ENCODE measurements at places on chromosomes 5 and 9.

DNA sequence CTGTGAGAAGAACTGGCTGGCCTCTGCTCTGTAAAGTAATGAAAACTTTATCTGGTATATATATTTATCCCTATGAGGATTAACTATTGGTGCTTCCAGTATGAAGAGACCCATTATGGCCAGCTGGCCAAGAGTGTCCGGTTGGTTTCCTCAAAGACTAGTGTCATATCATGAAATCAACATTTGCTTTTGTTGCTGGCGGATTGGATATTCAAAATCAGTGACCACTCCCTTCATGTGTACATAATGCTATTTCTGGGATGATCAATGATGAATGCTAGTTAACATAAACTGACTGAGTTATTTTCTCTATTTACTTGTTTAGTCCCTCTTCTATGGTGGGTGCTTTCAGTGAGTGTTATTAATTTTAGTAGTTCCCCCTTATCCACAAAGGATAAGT, 60.8 kb upstream of the NUDT12 start:
- DNase-seq = no peak

DNA sequence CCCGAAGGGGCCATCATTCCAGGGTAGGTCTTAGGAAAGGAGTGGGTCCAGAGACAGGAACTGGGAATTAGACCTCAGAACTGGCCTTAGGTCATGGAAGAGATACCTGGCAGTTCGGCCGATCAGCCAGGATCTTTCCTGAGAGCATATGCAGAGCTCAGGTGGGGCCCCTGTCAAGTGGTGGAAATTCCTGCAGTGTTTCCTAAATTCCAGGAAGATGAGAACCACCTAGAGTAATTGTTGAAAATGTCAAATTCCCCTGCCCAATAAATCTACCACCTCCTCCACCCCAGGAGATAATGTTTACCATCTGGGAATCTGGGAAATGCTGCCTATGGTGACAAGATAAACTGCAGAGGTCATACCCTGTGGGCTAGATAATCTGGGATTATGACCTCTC, 14.6 kb downstream of the TMEM171 start:
- no peak for DNase-seq

GRCh38 chr5:149254506-149254905, 17.2 kb upstream of the AFAP1L1 start:
- no peak for DNase-seq

DNA sequence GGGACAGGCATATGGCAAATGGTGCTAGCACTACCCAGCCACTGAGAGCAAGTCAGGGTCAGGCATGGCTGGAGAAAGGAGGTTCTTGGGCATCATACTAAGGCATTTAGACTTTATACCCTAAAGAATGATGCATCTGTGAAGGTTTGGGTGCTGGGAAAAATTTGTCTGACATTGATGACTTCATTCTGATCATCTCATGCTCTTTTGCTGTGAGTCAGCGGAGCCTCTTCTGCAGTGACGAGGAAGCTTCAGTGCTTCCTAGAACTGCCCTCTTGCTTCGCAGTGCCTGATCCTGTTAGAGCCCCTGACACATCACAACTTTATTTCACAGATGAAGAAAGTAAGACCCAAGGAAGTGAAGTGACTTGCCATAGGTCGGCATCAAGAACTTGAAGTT, 266.6 kb upstream of the GAS1 start:
- no peak for DNase-seq

GRCh38 chr5:67140413-67140812, 56.2 kb downstream of the CD180 start:
- DNase-seq = no peak
